Bladder microvascular endothelial cell (primary cell): ENCODE measurements at places on chromosomes 6 and 20. TPM values are rescaled to one million over a fixed set of nuclear protein-coding genes. Genes with fewer than 3 reads are reported as not detected.

The TMEM239 gene
- total RNA-seq = not detected in 2 replicates

The SRSF12 gene
- 0.19 TPM in 1 of 2 replicates, not detected in the other for total RNA-seq

The RAD21L1 gene
- total RNA-seq = not detected in 2 replicates

The SSTR4 gene
- not detected in 2 replicates for total RNA-seq

The CD93 gene
- total RNA-seq = 429 and 519 TPM in 2 replicates
